ENCODE measurements at places on chromosomes 5 and 9.

DNA sequence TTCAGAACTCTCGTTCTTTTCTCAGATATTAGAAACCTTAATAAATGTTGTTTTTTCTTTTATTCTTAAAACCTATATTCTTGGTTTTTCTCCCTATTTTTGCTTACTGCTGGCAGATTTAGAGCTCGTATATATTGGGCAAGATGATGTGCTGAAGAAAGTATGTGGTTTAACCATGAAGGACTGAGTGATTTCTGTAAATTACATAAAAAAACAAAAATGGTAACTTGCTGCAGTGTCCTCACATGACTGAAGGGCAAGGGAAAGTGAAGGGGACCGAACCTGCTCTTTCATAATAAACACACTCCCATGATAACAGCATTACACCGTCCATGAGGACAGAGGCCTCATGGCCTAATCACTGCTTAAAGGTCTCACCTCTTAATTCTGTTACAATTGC, 393.8 kb upstream of the ZNF608 start:
- DNase-seq, result no peak

DNA sequence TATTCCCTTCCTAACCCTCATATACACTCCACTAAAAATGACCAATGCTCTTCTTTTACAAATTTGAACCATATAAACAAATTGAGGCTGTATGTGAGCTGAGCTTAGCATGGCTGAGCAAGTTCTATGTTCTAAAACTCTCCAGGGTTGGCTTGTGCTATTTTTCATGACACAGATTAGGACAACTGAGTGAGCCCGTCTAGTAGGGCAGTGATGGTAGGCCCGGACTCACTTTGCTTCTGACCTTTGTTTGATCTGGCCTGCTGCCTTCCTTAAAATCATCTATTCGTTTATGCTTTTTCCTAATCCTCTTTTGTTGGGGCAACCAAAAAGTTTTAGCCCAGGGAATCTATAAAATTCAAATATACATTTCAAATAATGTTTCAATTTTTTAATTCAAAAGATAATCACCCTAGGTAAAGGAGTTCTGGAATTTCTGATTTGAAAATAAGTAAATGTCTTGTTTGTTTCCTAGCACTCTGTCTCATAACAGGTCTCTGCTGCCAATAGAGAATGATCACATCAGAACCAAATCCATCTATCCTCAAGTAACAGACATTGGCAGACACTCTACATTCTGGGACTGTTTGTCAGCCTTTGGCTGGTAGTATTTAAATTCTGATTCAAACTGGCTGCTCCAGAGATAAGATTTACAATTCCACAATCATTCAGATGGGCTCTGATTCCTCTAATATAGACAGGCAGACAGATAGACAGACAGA, 217.0 kb upstream of the TARS1 start:
- no peak for DNase-seq

- DNase-seq, result no peak
Measured at GRCh38 chr5:160770718-160771117, 81.3 kb downstream of the ATP10B start.

GRCh38 chr5:110865400-110866094, 126.7 kb downstream of the SLC25A46 start:
- DNase-seq, result no peak

- DNase-seq, result no peak
Measured at GRCh38 chr5:144298658-144299057, 128.0 kb downstream of the KCTD16 start.

DNA sequence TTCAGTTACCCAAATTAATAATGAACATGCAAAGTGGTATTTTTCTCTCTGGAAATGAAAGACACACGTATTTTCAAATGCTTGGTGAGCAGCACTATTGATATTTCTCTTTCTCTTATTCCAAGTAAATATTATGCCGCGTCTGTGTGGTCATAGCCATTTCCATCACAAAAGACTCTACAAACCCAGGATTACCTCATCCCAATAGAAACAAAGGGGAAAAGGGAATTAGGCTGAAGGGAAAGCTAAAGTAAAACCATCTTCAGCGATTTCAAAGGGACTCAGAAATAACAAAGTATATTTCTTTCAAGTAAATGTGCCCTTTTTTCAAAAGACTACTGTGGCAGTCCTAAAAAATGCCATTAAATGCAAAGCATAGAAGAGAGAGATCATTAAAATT, 62.0 kb upstream of the FST start:
- DNase-seq, result peak; percentile 60

GRCh38 chr5:96315431-96315830, 117.6 kb downstream of the PCSK1 start:
- no peak for DNase-seq

- DNase-seq, result peak; percentile 93
Measured at GRCh38 chr9:33159777-33160127, 7.4 kb downstream of the B4GALT1 start.

DNA sequence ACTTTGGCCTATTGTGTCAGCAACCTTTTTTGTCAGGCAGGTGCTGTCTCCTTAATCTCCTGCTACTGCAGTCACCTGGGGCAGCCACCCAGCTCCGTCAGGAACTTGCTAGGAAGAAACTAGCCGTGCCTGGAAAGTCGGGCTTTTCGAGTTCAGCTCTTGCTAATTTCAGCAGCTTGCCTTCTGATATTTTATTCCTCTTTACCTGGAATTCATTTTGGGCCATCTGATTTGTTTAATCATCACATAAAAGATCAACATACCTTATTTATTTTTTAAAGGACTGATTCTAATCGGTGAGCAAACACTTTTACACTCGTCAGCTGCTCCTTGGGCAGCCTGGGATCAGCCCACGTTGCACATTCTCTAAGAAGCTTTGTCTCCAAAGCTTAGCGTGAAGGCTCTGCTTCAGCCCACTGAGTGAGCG, 42.2 kb downstream of the PRLR start:
- DNase-seq, result no peak

Data from fibroblast of lung (primary cell).